ENCODE measurements at places on chromosomes 2 and 18.

GRCh38 chr2:149290662-149291061 lies 39.7 kb upstream of the LYPD6 start:
- DNase-seq = no peak

- DNase-seq = no peak
Measured at GRCh38 chr2:236169151-236169721, 1.1 kb upstream of the GBX2 start.

DNA sequence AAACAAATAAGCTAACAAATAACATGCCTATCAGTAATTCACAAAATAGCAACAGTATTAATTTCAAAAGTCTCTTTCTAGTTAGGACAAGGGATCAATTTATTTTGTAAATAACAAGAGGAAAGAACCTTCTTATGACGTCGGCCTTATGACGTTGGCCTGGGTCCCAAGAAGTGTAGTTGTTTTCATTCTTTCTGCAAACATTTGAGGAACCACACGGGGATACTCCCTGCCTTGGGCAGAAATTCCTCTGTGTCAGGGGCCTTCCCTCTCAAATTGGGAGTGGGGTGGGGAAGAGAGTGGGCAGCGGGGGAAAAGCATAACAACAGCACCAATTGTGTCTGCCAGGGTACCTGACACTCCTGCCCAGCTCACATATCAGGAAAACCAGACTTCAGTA lies 1.3 kb downstream of the CCDC68 start:
- DNase-seq = no peak

GRCh38 chr2:220001751-220002150 lies 374.3 kb downstream of the SLC4A3 start:
- no peak for DNase-seq

- DNase-seq = no peak
Measured at GRCh38 chr2:149112713-149113112, 74.2 kb downstream of the LYPD6B start.

DNA sequence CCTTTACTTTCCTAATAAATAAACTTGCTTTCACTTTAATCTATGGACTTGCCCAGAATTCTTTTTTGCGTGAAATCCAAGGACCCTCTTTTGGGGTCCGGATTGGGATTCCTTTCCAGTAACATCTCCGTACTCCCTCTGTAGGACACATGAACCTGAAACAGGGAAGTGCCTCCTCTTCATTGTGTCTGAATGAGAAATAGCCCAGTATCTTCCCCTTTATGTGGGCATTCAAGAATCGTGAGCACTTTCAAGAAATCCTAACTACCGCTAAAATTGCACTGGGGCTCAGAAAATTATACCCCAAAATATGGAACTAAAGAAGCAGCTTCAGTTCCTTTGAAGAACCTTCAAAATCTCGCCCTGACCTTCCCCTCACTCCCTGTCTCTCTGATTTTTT lies 7.8 kb upstream of the POMC start:
- DNase-seq = no peak

GRCh38 chr2:128271911-128272600 lies 46.6 kb downstream of the HS6ST1 start:
- peak; percentile 11 for DNase-seq

DNA sequence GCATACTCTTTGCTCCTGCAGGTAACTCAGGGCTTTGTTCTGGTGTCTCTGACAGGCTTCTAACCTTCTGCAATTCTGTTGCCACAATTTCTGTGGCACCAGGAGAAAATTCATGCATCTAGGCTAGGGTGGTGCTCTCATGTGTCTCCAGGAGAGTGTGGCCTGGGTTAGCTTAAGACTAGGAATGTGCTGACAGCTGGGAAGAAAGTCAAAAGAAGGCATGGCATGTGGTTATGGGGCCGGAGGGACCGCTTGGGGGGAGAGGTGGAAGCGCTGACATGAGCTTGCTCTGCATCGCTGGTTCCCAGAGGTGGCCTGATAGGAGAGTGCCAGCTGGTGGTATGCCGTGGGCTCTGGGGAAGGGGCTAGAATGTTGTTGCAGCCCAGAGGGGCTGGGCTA lies 173.3 kb upstream of the TNP1 start:
- no peak for DNase-seq

DNA sequence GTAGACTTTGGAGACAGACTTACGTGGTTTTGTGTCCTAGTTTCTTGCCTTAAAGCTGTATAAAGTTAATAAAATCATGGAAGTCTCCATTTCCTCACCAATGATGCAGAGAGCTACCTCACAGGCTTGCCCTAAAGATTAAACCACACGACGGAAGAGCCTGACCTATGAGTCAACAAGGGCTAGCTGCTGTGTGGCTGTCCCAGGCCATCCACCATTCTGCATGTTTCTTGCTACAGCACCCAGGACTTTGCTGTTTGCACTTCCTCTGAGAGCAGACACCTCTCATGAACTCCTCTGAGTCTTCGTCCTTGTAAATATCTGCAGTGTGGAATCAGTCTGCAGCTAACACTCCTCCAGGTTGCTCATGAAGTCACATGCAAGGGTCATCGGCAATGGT lies 160.0 kb upstream of the TRIB2 start:
- DNase-seq = no peak

GRCh38 chr2:73489053-73489452 lies 103.4 kb downstream of the ALMS1 start:
- no peak for DNase-seq

- no peak for DNase-seq
Measured at GRCh38 chr18:49249521-49249920, 210.9 kb downstream of the DYM start.

DNA sequence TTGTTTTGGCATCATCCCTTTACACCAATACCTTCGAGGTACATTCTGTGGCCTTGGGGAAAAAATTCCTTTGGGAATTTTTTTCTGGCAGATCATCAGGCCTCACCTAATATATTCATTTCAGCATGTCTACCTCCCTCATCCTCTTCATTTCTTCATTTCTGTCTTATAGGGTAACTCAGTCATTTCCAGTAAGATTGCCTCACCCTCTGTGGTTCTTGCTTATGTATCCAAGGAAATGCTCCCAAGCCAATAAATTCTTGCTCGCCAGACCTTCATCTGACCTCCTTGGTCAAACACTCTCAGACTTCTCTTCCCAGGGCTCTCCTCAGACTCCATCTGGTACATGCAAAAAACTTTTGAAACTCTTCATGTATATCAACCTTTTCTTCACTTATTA lies 265.6 kb downstream of the TMX3 start:
- no peak for DNase-seq

DNA sequence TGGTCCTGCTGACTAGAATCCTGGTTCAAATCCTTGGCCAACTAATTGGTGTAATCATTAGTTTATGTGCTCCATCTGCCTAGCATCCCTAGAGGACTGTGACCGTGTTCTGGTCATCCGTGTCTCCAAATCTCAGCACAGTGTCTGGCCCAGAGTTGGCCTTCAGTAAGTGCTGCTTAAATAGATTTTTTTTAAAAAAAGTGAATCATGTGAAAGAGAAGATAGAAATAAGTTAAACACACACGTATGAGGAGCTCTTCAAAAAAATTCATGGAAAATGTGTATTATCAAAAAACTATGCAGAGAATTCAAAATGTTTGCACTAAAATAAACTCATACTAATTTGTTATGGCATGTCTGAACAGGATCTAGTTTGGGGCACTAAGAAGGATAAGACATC lies 129.3 kb upstream of the TLK1 start:
- no peak for DNase-seq

GRCh38 chr2:25976983-25977741 lies 5.1 kb downstream of the KIF3C start:
- no peak for DNase-seq

DNA sequence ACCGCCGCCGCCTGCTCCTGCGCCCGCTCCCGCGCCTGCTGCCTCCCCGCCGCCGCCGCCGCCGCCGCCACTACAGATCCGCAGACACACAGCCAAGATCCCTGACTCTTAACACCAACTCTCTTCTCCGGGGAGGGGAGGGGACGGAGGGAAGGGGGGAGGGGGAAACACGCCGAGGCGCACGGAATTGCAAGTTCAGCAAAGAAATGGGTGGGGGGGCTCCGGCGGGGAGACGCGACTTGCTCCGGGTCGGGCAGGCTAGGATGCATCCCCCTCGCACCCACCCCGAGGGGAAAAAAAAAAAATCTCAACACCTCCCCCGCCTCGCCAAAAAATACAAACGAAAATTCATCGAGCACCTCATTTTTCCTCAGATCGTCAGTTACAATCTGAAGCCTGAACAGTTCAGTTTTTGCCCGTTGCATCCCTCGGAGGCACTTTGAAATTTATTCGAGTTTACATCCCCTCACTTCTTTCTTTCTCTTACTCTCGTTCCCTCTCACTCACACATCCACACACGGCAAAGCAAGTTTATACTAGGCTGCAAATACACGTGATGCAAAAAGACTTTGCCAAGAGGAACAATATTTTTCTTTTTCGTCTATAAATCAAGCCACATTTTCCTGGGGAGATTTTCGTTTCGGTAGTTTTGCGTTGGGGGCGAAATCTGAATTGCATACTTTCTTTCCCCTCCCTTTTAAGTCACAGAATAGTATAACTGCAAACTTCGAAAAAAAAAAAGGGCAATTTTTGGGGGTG lies at the start of gene TCF4:
Gene TCF4 (minus strand): TSS at position 82 of the 759 bp plus-strand sequence. CDS start 1,076 bp downstream, outside the sequence.
- peak; percentile 65 for DNase-seq

- no peak for DNase-seq
Measured at GRCh38 chr2:69680001-69680675, 36.6 kb upstream of the AAK1 start.

GRCh38 chr2:47561906-47562305 lies 158.9 kb downstream of the MSH2 start:
- no peak for DNase-seq

GRCh38 chr2:1987379-1987778 lies 243.1 kb upstream of the PXDN start:
- no peak for DNase-seq

DNA sequence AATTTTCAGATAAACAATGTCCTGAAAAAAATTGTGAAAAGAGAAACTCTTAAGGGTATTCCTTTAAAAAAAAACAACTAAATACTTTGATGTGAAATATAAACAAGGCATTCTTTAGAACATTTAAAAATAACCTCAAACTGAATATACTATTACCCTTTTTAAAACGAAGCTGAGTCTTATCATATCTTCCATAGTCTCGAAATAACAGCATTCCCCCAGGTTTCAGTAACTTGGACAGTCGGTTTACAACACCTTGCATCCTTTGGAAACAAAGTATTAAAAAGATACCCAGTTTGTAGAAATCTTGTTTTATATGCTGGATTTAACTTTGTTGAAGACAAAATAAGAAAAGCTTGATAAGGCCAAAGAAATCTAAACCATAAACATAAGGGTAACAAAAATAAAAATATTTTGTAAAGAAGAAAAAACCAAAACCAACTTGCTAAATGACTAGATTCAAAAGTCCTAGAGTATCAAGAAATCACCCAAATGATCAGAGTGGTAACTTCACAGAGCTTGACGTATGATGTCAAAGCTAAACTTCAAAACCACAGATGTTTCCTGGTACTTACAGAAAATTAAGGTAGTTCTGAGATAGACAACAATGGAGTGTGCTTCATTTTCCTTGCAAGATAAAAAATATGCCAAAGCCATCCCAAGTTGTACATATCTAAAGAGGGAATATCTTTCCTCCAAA lies 107.8 kb downstream of the METTL8 start:
- no peak for DNase-seq

GRCh38 chr2:172113617-172114016 lies 10.9 kb upstream of the DLX2 start:
- DNase-seq = no peak

- no peak for DNase-seq
Measured at GRCh38 chr2:72638600-72639211, 187.1 kb downstream of the EXOC6B start.

DNA sequence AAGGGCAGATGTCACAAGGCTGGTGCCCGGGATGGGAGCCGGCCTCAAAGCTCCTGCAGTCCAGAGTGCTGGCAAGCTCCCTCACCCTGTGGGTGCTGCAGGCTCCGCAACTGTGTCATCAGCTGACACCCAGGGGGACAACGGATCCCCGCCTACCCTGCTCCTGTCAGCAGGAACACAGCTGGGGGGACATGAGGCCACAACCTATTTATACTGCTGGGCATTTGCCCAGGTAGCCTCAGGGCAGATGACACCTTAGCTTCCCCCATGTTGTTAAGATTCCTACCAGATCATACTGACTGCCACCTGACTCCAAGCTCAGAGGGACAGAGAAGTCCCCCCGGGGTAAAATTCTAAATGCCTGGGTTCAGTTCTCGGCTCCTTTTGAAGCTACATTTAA lies 1.2 kb downstream of the ANKRD23 start:
- peak; percentile 57 for DNase-seq

DNA sequence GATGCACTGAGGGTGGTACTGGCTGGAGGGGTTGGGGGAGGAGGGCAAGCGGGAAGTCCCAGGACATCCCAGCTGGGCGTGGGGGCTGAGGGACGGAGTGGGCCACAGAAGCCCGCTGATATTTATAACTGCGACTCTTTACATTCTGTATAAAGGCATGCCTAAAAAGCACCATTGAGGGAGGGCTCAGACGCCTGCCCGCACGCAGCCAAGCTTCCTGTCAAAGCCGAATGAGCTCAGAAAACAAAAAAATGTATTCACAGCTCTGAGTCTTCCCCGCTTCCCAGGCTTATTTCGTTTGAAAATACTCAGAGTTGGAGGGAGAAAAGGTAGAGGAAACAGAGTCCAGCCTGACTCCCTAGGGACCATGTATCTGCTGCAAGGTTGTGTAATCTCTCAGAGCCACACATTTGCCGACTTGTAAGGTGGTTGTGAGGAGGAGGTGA lies 170.1 kb upstream of the HAAO start:
- no peak for DNase-seq

GRCh38 chr2:3233877-3234276 lies 143.7 kb downstream of the EIPR1 start:
- no peak for DNase-seq

Measured in heart right ventricle (tissue), 16 donors.